ENCODE measurements at places on chromosomes 5 and 9.

DNA sequence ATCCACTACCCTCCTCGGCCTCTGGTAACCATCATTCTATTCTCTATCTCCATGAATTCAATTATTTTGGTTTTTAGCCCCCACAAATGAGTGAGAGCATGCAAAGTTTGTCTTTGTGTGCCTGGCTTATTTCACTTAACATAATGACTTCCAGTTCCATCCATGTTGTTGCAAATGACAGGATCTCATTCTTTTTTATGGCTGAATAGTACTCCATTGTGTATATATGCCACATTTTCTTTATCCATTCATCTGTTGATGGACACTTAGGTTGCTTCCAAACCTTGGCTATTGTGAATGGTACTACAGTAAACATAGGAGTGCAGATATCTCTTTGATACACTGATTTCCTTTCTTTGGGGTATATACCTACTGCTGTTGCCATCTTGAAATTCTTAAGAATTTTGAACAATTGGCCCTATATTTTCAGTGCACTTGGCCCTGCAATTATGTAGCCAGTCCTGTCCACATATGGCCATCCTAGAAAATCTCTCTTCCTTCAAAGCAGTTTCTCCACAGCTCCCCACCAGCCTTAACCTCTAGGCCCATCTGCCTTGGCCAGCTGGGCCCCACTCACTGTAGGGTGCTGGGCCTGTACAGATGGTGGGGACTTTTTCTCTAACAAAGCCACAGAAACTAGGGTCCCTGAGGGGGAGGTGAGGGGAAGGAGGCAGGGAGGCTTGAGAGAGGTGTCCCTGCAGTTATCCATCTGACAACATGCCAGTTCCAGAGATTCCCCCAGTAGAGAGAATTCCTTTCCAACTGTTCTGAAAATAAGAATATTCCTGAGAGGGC, 81.9 kb upstream of the LHFPL2 start:
- DNase-seq: no peak

DNA sequence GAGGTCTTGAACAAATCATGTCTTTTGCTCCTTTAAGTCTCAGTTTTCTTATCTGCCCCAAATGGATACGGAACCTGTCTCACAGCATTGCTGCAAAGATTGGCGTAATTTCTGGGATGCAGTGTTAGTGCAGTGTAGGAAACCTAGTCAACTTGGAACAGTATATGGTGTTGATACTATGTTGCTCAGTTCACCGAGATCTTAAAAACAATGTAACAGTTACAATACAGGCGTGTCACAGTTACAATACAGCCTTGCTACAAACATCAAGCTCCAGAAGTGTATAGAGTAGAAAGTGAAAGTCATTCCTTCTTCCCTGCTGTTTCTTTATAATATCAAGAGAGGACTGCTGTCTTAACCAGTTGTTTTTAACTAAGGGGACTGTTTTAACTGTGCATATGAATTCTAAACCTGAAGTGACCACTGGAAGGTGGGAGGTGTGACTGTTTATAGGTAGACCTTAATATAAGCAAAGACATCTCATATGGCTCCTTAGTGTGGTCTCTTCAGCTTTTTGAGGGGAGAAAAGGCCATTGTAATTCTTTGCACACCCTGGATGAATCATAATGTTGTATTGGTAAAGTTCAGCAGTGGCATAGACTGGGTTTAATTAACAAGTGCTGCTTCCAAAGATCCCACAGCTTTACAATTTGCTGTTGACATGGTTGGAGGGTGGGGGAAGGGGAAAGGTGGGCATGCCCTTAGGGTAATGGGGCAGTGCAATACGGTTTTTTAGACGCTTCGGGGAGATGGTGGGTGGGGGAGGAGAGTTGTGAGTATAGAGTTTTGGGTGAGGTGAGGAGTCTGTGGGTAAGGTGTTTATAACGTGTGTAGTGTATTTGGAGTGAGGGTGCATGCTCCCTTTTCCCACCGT, 12.9 kb downstream of the PRRC2B start:
- DNase-seq: no peak

DNA sequence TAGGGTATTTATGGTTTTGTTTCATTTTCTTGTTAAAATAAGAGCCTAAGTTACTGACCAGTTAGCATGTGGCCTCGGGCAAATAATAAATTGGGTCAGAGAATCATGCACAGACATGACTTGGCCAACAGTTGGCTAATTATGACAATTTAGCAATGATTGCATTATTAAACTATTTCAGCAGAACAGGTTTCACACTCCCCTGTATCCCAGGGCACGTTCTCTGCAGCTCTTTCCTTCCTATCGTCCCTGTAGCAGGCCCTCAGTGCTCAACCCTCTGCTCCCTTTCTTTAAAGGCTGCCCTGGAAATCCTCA, 167.9 kb downstream of the TSSK1B start:
- no peak for DNase-seq

- no peak for DNase-seq
Measured at GRCh38 chr5:102654559-102655349, 100.4 kb upstream of the PAM start.

GRCh38 chr5:1392801-1393565, 48.1 kb upstream of the CLPTM1L start:
- no peak for DNase-seq

DNA sequence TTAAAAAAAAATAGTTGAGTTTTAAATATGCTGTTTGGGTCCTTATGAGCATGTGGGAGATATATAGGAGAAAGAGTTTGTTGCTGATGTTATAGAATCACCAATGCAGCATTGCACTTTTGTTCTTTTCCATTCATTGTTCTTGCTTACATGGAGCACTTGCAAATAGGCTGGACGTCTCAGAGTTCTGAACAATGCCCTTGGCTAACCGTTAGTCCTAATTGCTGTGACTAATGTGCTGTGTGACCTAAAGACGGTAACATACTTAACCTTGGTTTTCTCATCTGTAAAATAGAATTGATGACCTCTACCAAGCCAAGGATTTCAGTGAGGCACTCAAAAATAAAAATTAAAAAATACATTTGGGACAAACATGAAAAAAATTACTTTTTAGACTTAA, 29.8 kb downstream of the PIK3R1 start:
- DNase-seq: no peak

GRCh38 chr9:68709291-68710110, 4.5 kb downstream of the PIP5K1B start:
- no peak for DNase-seq

- no peak for DNase-seq
Measured at GRCh38 chr5:133742431-133742988, 130.2 kb upstream of the FSTL4 start.

GRCh38 chr5:1479581-1480188, 34.4 kb upstream of the SLC6A3 start:
- peak; percentile 18 for DNase-seq

GRCh38 chr5:135942202-135942771, 12.5 kb downstream of the LECT2 start:
- no peak for DNase-seq

DNA sequence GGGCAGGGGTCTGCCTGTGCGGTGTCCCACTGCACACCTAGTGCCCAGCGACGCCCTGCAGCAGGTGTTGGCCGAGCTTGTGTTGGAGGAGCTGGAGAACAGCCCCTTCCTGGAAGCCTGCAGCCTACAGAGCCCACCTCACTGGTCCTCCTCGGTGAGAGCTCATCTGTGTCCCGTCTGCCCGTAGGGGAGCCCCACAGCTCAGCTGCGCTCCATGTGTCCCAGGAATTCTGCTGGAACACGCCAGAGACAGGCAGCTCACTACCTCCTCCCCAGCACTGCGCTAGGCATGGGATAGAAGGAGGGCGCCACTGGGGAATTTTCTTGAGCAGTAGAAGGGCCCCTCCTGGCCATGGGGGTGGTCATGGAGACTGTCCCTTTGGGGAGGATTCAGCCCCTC, 44.0 kb downstream of the DUSP1 start:
- no peak for DNase-seq

- no peak for DNase-seq
Measured at GRCh38 chr5:169521366-169521983, 62.1 kb upstream of the SPDL1 start.

DNA sequence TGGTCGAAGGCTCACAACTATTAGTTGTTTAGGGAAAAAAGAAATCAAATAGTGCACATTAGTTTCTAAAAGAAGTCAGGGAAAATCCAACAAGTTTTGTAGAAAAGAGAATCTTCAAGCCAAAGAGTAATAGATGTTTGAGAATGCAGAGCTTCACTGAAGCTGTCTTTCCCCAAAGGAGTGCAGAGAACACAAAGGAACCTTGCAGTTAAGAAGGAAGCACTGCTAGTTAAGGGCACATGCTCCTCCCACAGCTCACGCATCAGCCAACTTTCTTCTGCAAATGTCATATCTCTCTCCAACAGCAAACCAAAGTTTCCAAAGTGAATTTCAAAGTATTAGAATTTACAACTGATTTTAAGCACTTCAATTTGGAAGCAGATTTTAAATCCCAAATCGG, 116.4 kb upstream of the FST start:
- DNase-seq: no peak

DNA sequence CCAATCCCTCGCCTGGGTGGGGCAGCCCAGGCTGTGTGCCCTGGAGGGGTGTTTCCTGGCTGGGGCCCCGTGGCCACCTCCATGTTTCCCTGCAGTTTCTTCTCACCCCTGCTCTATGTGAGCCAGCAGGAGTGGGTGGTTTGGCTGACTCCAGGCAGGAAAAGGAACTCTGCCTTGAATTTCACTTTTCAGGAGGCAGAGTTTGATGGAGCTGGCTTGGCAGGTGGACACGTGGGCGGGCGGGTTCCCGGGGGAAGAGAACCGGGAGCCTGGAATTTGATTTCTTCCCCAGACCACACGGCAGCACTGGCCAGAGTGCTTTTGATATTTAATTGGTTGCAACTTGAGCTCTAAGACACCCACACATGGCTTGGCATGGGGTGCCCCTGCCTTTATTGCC, 119.8 kb upstream of the PANK3 start:
- DNase-seq: no peak

GRCh38 chr9:90974016-90974415, 172.4 kb downstream of the SYK start:
- DNase-seq: peak; percentile 60

GRCh38 chr9:33106372-33106771, 29.9 kb upstream of the SMU1 start:
- no peak for DNase-seq

GRCh38 chr5:9726931-9727330, 96.8 kb upstream of the TAS2R1 start:
- DNase-seq: no peak

DNA sequence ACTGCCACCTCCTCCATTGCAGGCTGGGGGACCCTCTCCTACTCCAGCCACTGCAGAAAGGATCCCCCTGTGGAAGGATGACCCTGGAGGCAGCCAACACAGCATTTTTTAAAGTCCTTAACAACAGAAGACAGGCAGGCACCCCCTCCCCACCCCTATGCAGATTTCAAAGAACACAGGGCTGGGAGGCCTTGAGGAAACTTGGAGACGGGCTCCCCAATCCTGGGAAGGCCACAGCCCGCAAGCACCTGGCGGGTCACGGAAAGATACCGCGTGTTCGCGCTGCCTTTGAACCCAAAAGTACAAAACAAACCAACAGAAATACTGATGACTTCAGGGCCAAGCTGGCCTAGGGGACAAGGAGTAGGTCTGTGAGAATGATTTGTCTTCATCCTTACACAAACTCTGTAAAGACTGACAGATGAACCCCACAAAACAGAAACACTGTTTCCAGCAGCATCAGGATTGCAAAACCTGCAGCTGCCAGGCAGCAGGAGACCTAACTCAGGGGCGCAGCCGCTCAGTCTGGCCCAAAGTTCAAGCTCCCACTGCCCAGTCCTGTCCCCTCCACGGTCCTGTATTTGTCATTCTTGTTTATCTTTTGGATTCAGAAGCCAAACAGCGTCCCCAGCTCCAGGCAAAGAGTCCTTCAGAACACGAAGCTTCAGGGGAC, 13.8 kb downstream of the VAV2 start:
- no peak for DNase-seq

DNA sequence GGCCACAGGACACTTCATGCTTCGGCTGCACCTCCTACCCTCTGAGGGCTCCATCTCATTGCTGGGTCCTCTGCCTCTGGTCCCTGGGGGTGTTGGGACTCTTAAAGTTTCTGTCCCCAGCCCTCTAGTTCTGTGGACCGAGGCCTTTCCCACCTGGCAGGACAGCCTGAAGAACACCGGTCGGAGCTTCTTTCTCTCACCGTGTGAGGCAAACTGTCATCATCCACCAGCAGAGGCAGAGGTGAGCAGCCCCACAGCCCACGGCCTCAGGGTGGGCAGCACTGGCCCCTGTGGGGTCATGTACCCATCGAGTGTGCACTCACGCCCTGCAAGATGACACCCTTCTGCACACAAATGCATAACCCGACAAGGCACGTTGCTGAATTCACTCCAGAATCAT, 49.9 kb downstream of the IRX2 start:
- no peak for DNase-seq

- no peak for DNase-seq
Measured at GRCh38 chr5:144207875-144208444, 37.3 kb downstream of the KCTD16 start.

DNA sequence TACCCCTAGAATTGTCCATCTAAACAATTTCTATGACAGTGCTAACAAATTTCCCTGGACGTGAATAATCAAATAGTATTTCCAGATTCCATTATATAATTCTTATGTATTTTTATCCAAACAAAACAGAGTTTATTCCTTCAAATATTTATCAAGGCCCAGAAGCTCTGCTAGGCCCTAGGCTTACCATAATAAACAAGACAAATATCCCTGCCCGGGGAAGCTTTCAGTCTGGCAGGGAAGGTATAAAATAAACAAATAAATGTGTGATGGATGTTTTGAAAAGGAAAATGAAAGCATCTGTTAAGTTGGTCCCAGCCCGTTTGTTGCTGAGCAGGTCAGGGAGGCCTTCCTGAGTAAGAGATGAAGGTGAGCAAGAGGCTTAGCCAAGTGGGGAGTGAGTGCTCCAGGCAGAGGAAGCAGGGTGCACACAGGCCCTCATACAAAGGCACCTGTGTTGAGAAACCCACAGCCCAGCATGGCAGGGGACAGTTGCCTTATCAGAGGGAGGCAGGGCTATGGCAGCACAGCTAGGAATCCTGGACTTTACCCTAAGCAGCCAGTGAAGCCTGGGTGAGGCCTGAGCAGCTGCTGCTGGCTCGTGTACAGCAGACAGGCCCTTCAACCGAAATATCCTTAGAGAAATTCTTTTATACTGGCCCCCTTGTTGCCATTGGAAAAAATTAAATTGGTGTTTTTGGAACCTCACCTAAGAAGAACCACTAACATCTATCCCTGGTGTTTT, 7.7 kb upstream of the SLC35D2 start:
- no peak for DNase-seq

DNA sequence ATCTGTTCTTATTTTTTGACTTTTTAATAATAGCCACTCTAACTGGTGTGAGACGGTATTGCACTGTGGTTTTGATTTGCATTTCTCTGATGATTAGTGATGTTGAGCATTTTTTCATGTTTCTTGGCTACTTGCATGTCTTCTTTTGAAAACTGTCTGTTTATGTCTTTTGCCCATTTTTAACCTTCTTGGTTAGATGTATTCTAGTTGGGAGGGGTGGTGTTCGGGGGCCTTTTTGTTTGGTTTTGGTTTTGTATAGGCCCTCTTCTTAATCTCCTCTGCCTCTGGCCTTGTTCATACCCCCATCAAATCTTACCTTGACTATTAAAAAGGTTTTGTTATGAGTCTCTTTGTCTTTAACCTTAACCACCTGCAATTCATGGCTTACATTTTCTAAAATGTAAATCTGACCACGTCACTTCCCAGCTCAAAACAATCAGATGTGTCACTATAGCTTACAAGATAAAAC, 107.8 kb upstream of the NR4A3 start:
- no peak for DNase-seq
